ENCODE measurements at places on chromosomes 12 and 14.
A peak's percentile ranks its signal among the peaks of the same experiment; 100 is the strongest.

DNA sequence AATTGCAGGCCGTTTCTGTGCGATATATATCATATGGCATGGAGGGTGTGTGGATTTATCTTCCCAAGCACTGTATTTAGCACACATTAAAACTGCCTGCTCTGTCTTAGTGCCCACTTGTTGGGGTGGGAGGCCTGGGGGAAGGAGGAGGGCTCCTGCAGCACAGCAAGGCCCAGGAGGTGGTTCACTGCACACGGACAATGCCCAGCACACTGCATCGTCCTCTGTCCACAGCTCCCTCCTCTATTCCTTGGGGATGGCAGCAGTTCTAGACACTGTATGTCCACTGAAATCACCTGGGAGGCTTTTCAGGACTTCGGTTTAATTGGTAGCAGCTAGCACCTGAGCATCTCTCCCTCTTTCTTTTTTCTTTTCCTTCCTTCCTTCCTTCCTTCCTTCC, 161.2 kb downstream of the KTN1 start:
- DNase-seq, result no peak

DNA sequence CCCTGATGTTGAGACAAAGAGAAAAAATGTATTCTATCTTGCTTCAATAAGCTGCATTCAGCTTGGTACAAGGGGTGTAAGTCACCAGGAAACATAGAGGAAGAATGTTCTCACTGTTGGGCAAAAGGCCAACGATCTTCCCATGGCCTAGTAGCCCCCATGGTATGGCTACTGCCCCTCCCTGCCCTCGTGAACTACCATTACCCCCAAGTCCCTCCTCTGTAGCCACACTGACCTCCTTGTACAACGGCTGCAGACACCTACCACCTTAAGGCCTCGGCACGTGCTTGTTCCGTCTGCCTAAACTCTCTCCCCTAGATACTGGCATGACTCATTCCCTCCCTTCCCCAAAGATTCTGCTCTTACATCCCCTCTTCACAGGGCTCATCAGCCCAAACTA, 81.9 kb upstream of the ANO2 start:
- DNase-seq, result no peak

DNA sequence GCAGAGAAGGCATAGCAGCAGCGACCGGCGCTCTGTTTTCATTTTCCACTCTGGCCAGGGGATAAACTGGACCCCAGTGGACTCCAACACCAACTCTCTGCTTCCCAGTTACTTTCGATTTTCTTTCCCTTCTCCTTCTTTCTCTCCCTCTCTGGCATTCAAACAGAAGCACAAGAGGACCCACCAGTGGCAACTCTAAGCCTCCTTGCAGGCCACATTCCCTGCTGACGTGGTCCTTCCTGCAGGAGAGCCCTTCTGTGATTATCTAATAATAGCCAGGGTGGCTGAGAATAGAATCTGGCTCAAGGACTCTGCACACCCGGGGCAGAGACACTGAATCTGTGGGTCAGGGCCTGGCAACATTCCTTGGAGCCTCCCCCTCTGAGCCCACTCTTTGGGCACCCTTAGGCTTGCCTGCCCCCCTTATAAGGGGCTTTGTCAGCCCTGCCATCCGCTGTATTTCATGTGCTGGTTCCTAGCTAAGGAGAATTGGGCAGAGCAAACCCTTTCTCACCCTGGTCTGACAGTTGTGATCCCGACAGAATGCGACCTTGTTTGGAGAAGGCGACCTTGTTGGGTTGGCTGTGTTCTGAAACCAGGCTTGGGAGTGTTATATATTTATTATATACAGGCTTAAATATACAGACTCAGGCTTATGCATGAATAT, 8.2 kb upstream of the HOXC6 start:
- DNase-seq, result no peak

- DNase-seq, result no peak
These were observed 22.4 kb upstream of the SERPINA6 start for GRCh38 chr14:94345344-94346064.

GRCh38 chr12:98437166-98437565, 78.2 kb upstream of the TMPO start:
- no peak for DNase-seq

- DNase-seq, result no peak
These were observed 476.2 kb downstream of the FSCB start for GRCh38 chr14:44030831-44031383.

DNA sequence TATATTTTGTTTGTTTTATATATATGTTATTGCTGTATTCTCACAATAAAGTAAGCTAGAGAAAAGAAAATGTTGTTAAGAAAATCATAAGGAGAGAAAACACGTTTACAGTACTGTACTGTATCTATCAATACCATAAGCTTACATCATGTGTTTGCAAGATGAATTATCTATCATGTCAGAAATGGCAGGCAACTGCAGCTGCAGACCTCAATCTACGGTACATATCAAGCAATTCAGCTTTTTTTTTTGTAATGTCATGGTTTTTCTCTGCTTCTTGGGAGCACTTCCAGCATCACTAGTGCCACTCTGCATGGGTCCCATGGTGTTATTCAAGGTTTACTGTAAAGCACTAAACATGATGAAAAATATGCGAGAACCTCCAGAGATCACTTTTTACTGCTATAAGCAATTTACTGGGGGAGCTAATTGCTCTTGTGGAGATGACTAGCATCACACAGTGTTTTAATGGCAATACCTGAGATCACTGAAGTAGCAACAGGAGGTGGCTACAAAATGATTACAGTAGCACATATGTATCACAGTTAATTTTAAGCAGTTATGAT, 9.0 kb upstream of the KRT2 start:
- no peak for DNase-seq

- no peak for DNase-seq
These were observed 194.8 kb upstream of the SEL1L start for GRCh38 chr14:81728447-81728846.

GRCh38 chr12:94143438-94143837, 4.9 kb upstream of the PLXNC1 start:
- DNase-seq, result no peak

DNA sequence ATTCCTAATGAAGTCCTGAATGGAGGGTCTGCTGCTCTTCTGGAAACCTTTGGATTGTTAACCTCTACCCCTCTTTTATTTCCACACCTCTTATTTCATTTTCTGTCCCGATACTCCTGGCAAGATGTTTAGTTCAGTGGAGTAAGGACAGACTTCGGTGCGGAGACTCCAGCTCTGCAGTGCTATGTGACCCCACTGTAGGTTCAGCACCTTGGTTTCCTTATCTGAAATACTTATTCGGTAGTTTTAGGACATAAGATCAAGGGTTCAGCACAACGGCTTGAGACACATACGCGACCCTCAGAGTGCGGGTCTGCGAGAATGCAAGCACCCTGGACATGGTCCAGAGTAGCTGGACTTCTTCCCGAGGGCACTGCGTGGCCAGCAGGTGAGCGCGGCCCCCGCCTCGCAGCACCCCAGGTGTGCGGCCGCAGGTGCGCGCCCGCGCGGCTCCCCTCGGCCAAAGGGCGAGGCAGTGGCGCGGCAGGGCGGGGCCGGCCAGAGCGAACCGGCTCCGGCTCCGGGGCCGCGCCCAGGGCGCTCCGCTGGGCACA, 465 bp upstream of the FGD4 start:
- DNase-seq, result no peak

DNA sequence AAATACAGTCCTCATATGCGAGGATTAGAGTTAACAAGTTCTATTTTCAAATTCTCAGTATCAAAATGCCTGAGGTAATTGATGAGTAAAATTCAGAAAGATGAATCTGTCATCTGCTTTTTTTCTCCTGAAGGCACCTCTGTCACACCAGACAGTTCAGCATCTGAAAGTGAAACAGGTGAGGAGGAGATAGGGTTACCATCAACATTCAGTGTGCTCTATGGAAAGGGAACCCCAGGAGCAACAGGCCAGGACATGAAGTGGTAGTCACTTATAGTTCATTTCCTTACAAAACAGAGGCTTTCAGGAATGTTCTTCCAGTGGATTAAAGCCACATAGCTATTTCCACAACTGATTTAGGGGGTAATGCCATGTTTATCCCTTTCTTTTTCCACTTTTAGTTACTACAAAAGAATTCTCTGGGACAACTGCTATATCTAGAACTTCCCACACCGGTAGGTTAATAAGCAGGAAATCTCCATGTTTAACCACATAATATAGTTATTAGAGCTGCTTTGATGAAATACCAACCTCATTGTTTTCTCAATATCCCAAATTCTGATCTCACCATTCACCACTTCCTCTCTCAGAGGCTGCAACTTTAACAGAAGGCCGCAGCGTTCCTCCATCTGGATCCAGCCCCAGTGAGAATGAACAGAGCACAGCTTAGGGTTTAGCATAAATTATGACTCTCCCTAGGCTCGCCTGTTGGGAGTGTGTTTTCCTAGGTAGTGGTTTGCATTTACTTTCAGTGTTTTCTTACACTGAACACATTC, 177.0 kb upstream of the CNTN1 start:
- DNase-seq, result no peak

DNA sequence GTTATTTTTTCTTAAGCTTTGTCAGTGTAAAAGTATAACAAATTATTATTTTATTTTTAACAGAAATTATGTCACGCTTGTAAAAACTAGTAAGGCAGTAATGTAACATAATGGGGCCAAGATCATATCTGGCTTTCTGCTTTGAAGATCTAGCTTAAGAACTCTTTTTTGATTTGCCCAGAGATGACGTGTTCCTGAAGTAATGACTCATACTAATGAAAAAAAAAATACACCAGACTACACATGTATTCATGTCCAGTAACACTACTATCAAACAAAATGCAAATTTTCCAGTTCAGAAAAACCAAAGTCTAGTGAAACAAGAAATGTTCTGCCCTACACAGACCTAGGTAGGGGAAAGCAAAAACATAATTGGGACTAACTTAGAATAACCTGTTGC, 432.2 kb upstream of the ATXN7L3B start:
- DNase-seq, result no peak

GRCh38 chr12:49703647-49704137, 3.5 kb downstream of the FMNL3 start:
- no peak for DNase-seq

- no peak for DNase-seq
These were observed 29.1 kb upstream of the CDKL1 start for GRCh38 chr14:50425816-50426215.

DNA sequence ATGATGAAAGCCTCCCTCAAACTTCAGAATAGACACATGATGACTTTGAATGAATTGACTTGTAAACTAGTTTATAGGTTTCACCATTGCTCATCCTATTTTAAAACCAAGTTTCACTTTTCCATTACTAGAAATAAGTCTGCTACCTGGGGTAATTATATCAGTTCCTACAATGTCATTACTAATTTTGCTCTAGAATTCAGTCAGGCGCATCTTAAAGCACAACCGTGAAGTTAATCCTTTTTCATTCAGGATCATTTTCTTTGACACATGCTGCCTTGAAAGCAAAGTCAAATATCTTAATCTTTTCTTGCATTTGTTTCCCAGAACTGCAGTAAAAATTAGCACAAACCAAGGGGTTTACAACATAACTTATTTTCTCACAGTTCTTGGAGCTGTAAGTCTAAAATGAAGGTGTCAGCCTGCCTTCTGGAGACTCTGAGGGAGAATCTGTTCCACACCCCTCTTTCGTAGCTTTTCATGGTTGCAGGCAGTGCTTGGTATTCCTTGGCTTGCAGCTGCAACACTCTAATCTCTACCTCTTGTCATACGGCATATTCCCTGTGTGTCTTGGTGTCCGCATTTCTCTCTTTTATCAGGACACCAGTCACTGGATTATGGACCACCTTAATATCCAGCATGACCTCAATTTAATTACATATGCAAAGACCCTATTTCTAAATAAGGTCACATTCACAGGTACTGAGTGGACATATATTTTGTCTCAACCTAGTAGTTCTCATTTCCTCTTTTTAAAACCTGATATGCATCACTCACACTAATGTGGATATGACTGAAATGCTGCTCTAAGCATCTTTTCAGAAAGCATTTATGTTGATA, 114.3 kb upstream of the PDZRN4 start:
- no peak for DNase-seq

GRCh38 chr14:98808494-98809407, 463.2 kb downstream of the BCL11B start:
- no peak for DNase-seq

- no peak for DNase-seq
These were observed 41.5 kb downstream of the PITPNM2 start for GRCh38 chr12:123109319-123109772.

DNA sequence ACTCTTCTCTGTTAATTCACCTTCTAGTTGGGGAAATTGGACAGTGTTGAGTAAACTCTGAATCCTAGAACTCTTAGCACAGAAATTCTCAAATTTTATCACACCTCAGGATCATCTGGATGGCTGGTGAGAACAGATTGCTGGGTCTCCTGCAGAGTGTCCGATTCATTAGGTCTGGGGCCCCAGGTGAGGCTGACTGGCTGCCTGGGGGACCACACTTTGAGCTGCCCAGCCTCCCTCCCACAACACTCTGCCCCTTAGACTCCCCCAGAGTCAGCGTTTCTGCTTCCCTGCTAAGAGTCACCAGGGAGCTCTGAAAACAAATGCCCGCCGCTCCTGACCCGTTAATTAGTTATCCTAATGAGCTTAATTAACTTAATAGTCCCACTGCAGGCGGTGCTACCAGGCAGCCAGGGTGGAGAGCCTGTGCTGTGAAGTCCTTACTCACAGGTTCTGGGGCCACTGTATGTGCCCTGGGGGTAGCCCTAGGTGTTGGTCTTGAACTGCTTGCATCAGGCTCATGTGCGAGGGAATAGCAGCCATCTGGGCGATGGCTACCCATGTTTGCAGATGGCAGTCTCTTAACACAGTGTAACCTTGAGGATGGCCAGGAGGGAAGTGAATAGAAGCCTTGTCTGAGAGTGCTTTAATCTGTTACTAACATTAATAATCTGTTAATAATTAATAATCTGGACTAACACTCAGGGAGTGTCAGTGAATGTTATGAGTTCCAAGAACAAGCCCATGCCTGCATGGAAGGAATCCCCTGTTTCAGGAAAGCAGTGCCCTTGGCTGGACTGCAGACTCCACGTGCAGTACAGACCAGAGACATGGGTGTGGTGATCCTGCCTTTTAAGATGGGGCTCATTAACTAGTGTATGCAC, 35.6 kb downstream of the AACS start:
- no peak for DNase-seq

- peak; percentile 25 for DNase-seq
These were observed 118.9 kb downstream of the VEZT start for GRCh38 chr12:95336387-95337067.

GRCh38 chr12:123942911-123943648, 29.6 kb downstream of the CCDC92 start:
- DNase-seq, result no peak

GRCh38 chr14:71358209-71358931, 451.1 kb downstream of the PCNX1 start:
- peak; percentile 13 for DNase-seq

DNA sequence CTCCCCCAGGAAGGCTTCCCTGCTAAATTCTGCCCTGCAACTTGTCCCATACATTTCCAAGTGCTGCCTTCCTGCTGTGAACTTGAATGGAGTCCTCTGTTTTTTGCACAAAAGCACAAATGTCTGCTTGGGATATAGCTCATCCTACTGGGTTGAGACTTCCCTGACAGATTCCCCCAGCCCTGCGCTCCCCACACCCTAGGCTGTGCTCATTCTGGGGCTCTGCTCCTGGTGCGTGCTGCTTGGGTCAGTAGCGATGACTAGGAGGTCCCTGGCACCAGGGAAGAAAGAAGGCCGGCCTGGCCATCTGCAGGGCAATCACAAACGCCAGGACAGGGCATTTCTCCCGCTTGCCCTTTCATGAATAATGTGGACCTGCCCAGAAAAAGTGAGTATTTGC, 29.2 kb upstream of the FKBP4 start:
- DNase-seq, result no peak

Data from germinal center (tissue), 1 donor.